Myocyte (in vitro differentiated cells): ENCODE measurements at places on chromosomes 2 and 18. TPM values are rescaled to one million over a fixed set of nuclear protein-coding genes. Genes with fewer than 3 reads are reported as not detected.

- DNase-seq = no peak
Measured at GRCh38 chr2:38806015-38806732, 28.2 kb downstream of the GEMIN6 start.

DNA sequence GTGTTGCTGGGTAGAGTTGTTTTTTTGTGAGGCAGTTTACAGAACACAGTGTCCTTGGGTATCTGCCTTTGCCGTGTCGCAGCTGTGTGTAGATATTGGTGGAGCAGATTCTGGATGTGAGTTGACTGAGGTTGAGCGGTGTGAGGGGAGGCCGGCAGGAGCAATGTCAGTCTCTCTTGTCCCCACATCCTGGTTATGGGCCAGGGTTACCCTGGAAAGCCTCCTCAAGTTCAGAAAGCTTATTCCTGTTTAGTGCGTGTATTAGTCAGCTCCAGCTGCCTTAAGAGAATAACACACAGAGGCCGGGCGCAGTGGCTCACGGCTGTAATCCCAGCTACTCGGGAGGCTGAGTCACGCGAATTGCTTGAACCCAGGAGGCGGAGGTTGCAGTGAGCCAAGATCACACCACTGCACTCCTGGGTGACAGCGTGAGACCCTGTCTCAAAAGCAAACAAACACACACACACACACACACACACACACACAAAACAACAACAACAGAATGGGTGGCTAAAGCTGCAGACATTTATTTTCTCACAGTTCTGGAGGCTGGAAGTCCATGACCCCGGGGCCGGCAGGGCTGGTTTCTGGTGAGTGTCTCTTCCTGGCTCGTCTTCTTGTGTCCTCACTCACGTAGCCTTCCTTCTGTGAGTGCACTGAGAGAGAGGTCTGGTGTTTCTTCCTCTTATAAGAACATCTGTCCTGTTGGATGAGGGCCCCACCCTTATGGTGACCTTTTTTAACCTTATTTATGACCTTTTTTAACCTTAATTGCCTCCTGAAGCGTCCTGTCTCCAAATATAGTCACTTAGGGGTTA, 5.1 kb downstream of the NCK2 start:
- peak; percentile 30 for DNase-seq

DNA sequence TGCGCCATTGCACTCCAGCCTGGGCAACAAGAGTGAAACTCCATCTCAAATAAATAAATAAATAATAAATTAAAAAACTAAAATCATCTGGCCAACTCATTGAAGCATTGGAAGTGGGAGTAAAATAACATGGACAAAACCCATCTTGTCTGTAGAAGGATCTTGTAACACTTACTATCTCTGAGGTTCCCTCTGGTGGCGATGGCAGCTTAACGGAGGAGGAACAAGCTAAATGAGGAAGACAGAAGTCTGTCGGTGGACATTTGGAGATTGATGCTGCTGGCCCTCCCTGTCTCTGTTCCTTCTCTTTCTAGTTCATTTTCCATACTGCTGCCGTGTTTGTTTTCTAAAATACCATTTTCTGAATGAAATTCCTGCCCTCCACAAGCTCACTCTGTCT, 43.4 kb downstream of the ZCCHC2 start:
- peak; percentile 36 for DNase-seq

- DNase-seq = no peak
Measured at GRCh38 chr2:45438872-45439665, 172.0 kb downstream of the SRBD1 start.

DNA sequence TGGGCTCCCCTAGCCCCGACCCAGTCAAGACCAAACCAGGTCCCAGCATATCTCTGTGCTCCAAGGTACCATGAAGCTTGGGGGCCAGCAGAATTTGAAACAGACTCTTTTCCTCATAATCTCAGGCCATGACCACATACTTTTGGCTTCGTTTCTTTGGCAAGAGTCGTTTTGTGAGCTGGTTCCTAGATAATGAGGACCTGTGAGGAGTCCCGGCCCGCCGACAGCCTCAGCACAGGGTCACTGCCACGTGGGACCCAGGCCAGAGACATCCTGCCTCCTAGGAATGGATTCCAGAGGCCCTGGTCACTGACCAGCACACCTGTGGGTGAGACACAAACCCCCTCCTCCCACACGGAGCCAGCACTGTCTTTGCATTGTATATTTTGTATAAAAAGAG, 73.5 kb downstream of the VAPA start:
- DNase-seq = no peak

KIF1A gene
- total RNA-seq = 0.05 and 0.16 TPM in 2 replicates

IL1F10 gene
- total RNA-seq = not detected in 2 replicates
